Gastroesophageal sphincter (tissue), 4 donors: ENCODE measurements at places on chromosomes 11 and 22. TPM values are rescaled to one million over a fixed set of nuclear protein-coding genes. Genes with fewer than 3 reads are reported as not detected.

- ATAC-seq, result peak; percentile 19
These were observed 103.1 kb downstream of the TEAD1 start for GRCh38 chr11:12777208-12777874.

GRCh38 chr11:66886671-66887221 is 29.9 kb downstream of the LRFN4 start:
- ATAC-seq, result peak; percentile 40

DNA sequence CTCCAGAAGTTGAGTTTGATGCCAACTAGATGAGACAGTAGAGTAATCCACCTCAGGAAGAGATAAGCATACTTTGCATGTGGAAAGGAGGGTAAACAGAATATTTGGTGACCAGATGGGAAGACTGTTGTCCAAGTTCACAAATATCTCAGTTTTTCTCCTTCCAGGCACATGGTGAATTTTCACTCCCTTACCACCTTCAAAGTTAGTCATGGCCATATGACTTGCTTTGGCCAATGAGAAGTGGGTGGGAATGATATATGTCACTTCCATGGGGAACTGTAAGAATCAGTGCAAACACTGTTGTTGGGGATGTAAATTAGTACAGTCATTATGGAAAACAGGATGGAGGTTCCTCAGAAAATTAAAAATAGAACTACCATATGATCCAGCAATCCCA is 105.8 kb downstream of the SPATA19 start:
- no peak for ATAC-seq

DNA sequence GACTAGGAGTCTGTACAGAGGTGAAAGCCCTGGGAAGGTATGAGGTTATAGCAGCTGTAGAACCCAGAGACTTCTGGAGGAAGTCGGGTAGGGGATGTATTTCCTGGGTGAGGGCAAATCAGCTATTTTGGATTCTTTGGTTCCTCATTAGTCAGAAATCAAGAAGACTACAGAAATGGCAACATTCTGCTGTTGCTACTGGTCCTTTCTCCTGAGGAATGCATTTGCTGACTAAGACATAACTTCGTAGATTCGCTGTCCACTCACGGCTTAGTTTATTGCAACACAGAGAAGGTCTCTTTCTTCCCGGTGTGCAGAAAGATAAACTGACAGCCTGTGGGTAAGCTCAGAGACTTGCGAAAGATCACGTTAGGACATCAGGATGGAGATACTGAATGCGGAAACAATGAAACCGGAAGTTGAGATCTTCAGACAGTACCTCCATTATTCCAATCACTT is 25.3 kb upstream of the SESN3 start:
- ATAC-seq, result no peak

DNA sequence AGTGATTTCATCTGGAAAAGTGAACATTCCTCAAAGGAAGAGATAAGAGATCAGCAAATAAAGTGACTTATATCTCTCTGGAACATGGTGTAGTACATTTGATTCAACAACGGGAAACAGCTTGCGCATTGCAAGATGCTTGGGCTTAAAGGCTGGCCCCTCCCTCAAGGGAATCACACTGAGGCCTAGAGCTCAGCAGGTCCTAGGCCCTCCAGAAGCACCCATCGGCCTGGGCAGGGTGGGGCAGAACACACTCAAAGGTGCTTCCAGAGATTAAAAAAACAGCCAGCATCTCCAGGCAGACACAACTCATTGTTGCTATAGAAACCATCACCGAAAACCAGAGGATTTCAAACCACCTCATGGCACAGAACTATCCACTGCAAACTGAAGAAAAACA is 69.0 kb upstream of the ARFGAP3 start:
- ATAC-seq, result peak; percentile 42

DNA sequence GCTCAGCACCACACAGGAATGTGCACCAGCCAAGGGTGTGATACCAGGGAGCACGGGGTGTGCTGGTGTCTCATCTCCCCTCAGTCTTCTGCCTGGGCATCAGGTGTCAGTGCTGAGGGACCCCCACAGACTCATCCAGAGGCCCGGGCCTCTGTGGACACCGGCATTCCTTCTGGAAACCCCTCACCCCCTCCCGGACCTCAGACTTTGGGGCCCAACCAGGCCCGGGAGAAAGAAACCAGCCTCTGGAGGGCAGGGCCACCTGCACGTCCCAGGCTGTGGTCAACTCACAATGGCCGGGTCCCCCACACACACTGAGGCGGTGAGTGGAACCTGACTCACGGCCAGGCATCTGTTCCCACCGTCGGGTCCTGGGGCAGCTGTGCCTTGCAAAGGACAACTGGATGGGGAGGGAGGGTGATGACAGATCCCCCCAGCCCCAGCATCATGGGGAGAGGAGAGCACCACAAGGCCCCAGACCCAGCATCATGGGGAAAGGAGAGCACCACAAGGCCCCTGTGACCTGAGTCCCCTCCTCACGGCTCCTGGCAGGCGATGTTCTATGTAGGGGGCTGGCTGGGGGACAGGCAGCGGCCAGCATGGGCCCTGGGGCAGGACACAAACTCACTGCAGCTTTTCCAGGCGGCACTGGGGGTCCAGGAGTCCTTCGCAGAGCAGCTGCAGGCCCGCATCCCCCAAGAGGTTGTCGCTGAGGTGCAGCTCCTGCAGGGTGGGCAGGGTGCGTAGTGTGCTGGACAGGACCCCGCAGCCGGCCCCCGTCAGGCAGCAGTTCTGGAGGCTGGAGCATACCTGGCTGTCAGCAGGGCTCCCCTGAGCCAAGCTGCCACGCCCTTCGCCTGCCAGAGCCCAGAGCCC is 7.6 kb downstream of the RNH1 start:
- no peak for ATAC-seq

- no peak for ATAC-seq
These were observed 86.5 kb upstream of the MYO18B start for GRCh38 chr22:25655371-25655935.

- peak; percentile 100 for ATAC-seq
These were observed at the start of gene EI24 for GRCh38 chr11:125568970-125569914. Gene EI24 (plus strand): TSS chr11:125569477. CDS start chr11:125572528, 3,051 bp downstream.

DNA sequence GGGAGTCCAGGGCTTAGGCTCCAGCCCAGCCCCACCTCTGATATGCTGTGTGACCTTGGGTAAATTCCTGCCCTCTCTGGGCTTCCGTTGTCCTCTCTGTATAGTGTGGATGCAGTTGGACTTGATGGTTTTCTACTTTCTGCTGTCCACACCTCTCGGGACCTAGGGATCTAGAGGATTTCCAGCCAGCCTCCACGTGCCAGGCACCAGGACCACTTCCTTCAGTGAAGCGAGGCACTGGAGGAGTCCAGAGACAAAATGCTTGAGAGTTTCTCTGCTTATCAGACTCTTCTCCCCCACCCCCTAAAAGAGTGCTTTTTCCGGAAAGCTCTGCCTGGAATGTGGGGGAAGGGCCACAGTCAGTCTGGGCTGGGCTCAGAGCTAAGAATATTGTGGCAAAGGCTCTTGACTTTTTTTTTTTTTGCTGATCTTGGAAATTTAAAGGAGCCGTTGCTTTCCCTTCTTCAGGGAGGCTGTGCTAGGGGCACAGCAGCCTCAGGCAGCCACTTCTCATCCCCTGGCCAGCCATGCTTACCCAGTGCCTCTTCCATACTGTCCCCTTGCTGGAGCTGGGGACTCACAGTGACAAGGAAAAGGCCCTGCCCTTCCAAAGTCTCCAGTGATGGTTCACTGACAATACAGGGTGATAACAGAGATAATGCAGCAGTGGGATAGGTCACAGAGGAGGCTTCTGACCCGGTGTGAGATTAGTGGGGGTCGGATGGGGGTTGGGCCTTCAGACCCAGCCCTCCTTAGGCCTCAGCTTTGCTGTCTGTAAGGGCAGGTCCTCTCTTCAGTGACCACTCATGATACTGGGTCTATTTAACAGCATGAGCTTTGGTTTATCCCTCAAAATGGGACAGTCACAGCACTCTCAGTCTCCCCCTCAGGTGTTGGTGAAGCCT is 2.9 kb upstream of the SERPINH1 start:
- ATAC-seq, result no peak

DNA sequence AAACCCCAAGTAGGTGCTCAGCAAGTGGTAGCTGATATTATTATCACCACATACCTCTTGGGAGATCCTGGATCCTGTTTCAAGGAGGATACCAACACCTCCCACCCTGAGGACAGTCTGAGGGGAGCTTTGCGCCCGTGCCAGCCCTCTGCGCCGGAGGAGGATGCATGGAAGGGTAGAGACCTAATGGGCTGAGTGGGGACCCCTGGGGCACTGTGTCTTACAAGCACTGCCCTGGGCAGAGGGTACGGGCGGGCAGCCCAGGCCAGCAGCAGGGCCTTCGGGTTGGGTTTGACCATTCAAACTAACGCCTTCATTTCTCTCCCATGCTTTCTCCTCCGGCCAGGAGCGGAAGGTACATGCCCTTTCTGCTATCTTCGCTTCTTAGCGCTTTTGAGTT is 26.3 kb downstream of the MYBPC3 start:
- ATAC-seq, result no peak

The RAB38 gene
- 1.6 TPM for total RNA-seq

The NPAS4 gene
- 2.6 TPM for total RNA-seq

The FGF4 gene
- total RNA-seq, result not detected

The SCUBE1 gene
- total RNA-seq, result 107 TPM

The MFRP gene
- total RNA-seq, result not detected

The EPS8L2 gene
- 33.9 TPM for total RNA-seq

The SLC22A8 gene
- not detected for total RNA-seq

The GNG3 gene
- total RNA-seq, result not detected

The TPH1 gene
- 0.13 TPM for total RNA-seq

The MS4A15 gene
- not detected for total RNA-seq

The ROBO4 gene
- 17.6 TPM for total RNA-seq
